ENCODE measurements at places on chromosomes 4 and X. TPM values are rescaled to one million over a fixed set of nuclear protein-coding genes. Genes with fewer than 3 reads are reported as not detected.

- no peak for DNase-seq
Measured at GRCh38 chrX:12958059-12958458, 16.9 kb upstream of the TMSB4X start.

GRCh38 chr4:84298023-84298718 is 200.9 kb downstream of the NKX6-1 start:
- no peak for DNase-seq

GAGE12H gene
- not detected for total RNA-seq

DOK7 gene
- total RNA-seq = not detected

All from activated T-helper 1 cell treated with anti-CD3 and anti-CD28 coated beads, Interleukin-12 subunit alpha, Interleukin-12 subunit beta, Interleukin-2, Interleukin-4 antibody, amounts not matched to agents 30 ng/mL and 10 ng/mL and 1 ng/mL, durations not matched to agents 14 hours and 24 hours and 36 hours (primary cell).